CD8-positive, alpha-beta T cell (primary cell): ENCODE measurements at places on chromosomes 1 and 21.
A peak's percentile ranks its signal among the peaks of the same experiment; 100 is the strongest.

DNA sequence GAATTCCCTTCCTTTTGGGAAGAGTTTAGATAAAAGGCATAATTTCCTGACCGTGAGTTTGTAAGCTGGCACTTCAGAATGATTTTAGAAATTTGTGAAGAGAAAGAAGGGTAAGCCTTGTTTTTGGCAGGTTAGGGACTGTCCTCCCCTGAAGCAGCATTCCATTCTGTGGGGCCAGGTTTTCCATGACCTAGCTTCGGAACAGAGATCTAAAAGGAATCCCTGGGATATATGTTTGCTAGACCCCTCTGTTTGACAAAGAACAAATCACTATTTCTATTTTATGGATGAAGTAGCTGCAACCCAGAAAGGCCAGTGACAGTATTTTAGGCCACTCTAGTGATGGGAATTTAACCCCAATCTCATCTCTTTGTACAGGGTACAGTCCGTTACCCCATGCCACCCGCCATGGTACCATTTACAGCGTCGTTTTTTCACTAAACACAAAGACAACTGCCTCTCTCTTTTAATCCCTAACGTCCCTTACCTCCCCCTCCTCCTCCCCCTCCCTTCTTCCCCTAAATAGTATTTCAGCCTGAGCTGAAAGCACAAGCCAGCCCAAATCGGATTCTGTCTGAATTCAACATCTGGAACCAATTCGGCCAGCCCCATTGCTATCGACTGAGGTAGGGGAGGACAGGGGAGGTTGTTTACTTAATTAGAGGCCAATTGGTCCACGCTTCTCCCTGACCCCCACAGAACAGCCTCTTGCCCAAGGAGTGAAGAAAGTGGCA, 23.4 kb upstream of the IKBKE start:
- no peak for DNase-seq

- no peak for DNase-seq
Measured at GRCh38 chr1:54069791-54070170, 16.4 kb downstream of the TCEANC2 start.

DNA sequence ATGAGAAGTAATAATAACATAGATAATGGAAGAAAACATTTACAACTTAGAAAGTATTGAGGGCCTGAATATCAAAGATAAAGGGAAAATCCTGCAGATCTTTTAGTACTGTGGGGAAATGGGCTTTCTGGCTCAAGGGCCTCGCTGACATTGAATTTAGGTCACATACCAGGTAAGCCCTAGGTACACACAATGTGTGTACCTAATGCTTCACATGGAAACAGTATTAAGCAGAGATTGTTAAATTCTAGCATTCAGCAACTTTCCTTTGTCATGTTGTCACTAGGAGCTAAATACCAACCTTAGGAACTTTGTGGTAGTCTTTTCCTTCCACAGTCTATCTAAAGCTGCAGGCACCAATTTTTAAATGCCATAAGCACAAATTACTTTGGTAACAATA, 49.7 kb downstream of the ODF2L start:
- DNase-seq, result no peak

DNA sequence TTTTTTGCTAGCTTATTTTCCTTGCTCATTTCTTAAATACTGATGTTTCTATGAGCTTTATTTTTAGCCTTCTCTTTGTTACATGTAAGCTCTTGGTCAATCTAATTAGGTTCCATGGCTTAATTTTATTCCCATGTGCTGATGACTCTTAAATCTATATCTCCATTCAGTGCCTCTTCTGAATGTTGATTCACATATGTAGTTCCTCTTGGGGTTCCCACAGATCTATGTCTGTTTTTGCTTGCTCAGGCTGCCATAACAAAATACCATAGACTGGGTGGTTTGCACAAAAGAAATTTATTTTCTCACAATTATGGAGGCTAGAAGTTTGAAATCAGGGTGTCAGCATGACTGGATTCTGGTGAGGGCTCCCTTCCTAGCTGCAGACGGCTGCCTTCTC, 58.3 kb upstream of the PLA2G4A start:
- no peak for DNase-seq

DNA sequence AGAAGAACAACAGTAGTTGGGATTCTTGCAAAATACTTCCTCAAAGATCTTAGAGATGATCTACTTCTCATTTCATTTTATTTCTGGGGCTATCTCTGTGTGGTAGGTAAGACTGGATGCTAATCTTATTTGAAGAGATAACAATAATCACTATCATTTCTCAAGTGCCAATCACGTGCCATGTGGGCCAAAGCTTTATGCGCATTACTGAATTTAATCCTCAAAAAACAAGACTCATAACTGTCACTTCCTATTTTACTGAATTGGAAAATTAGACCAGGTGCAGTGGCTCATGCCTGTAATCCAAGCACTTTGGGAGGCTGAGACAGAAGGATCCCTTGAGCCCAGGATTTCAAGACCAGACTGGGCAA, 121.7 kb downstream of the KCNN3 start:
- DNase-seq, result no peak

DNA sequence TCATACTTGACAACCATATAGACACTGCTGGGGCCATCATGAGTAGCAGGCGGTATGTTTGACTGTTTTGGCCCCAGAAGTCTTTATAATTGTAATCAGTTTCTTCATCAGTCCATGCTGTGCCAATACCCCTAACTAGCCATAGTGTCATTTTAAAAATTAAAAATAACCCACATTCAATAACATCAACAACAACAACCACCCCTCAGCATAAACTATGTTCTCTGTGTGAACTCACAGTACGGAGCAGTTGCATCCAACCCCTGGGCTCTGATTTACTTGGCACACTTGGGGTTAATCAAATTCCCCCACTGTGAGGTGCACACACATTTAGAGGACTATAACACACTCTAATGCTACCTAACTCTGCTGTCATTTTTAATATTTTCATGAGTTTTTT, 553.7 kb downstream of the USP25 start:
- no peak for DNase-seq

DNA sequence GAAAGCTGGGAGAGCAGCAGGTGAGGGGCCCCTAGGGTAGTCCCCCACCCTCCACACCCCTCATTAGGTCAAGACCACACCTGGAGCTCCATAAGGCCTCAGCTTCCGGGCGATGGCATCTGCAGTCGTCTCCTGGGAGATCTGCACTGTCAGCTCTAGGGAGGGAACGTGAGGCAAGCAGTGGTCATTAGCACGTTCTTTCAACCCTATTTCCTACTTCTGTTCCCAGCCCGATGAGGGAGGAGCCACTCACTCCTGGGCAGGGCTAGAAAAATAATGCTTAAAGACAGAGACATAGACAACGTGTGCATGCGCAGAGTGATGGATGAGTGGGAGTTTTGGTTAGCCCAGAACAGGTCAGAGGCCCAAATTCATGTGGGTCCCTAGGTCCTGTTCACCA, 9.7 kb downstream of the KDF1 start:
- no peak for DNase-seq

DNA sequence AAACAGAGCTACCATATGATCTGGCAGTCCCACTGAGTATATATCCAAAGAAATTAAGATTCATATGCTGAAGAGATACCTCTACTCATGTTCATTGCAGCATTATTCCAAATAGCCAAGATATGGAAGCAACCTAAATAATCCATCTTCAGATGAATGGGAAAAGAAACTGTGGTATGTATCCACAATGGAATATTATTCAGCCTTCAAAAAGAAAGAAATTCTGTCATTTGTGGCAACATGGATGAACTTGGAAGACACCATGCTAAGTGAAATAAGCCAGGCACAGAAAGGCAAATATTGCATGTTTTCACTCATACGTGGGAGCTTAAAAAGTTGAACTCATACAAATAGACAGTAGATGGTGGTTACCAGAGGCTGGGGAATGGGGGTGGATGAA, 47.8 kb downstream of the UBE4B start:
- no peak for DNase-seq

DNA sequence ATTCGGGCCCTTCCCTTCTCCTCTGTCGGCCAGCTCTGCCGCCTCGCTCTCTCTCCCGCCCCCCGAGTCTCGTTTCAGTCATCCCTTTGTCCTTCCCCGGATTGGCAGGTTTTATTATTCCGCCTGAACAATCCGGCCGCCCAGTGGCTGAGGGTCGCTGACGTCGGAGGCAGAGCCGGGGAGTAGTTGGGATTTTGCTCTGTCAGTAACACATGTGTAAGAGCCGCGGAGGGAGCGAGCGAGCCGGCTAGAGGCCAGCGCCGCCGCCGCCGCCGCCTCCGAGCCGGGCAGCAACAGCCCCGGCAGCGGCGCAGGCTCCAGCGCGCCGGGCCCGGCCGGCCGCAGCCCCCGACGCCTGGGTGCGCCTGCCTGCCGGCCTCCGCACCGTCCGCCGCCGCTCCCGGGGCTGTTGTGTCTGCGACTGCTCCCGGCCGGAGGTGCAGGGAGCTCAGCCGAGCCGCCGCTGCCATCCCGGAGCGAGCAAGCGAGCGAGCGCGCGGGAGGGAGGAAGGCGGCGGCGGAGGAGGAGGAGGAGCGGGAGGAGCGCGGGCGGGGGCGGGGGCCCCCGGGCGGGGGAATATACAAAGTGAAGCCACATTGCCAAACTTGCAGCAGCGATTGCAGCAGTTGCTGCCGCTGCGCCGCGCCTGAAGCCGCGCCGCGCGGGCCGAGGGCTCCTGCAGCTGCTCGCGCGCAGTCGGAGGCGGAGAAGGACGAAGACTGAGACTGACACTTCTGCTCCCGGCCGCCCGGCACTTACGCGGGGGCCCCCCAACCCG, at the start of gene LMO4:
Gene LMO4, plus strand, starts transcription at position 609 of the 779 bp plus-strand sequence. CDS start 3,136 bp downstream, outside the sequence.
- DNase-seq, result peak; percentile 95

- no peak for DNase-seq
Measured at GRCh38 chr1:228350831-228351781, 55.5 kb downstream of the TRIM11 start.

GRCh38 chr1:114367810-114368209, 143.2 kb downstream of the TRIM33 start:
- DNase-seq, result no peak

- DNase-seq, result no peak
Measured at GRCh38 chr1:67226688-67227087, 60.4 kb downstream of the IL23R start.

DNA sequence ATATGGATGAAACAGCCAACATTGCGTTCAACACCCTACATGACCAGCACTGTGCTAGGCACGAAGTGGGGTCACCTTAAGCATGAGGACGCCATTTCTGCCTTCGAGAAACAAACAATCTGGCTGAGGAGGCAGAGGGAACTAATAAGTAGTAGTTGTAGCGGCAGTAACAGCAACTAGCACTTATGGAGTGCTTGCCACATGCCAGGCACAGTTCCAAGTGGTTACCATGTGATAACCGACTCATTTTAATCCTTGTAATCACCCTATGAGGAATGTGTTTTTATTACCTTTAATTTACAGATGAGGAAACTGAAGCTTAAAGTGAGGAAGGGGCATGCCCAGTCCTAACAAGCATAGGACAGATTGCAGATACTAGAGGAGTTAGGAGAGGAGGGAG, 33.7 kb downstream of the KCND3 start:
- DNase-seq, result no peak

DNA sequence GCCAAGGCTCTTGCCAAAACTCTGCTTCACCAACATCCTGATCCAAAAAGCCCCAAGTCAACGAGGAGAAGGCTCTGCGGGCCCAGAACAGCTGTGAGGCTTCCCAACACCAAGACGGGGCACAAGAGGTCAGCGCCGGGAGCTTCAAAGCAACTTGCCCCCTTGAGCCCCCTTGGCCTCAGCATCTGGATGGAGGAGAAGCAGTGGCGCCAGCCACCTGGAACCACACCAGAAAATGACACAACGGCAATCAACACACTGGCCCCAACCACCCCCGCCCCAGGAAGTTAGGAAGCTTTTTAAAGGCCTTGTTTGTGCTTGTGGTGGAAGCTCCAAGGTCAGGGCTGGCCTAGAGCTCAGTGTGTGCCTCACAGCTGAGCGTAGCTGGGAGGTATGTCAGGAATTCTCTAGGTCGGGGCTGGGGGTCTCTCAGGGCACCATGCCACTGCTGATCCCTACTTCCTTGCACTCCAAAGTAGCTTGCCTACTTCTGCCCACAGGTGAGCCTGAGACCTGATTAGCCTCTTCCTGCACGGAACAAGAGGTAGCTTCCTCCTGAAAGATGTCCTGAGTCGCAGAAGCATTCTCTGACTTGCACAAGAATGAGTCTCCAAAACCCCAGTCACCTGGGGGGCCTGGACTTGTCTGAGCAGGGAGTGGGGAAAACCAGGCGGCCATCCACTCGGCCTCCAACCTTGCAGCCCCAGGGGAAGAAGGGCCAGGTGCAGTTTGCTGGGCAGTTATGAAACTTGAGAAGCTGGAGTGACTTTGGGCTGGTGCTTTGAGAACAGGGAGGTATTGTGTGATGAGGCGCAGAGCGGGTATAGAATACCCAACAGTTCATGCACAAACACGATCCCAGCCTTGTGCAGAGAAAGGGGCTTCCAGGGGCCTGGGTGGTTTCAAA, 9.7 kb upstream of the SRP9 start:
- no peak for DNase-seq
